ENCODE measurements at places on chromosomes 3 and 15.
A peak's percentile ranks its signal among the peaks of the same experiment; 100 is the strongest.

DNA sequence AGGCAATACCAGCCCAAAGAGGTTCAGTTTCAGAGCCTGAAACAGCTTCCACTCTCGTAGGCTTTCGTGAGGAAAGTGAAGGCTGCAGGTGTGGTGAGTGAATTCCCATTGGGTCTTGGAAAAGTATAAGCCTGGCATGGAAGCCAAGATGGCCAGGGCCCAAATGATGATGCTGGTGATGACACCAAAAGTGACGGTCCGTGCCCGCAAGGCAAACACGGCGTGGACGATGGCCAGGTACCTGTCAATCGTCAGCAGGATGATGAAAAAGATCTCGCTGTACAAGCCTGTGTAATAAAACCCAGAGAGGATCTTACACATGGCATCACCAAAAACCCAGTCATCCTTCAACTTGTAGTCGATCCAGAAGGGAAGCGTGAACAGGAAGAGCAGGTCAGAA, 4.4 kb downstream of the CCR1 start:
- DNase-seq: no peak

- DNase-seq: peak; percentile 72
Measured at GRCh38 chr15:58457466-58457965, 25.7 kb downstream of the LIPC start.

DNA sequence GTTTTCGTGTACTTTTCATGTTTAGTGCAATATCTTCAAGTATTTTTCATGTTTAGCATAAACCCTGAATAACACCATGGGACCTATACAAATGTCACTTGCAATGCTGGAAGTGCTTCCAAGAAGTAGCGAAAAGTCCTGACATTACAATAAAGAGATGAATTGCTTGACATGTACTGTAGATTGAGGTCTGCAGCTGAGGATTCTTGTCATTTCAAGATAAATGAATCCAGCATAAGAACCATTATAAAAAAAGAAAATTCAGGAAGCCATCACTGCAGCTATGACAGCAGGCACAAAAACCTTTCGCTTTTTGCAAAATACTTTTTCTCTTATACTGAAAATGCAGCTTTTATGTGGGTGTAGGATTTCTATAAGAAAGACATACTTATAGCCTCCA, 37.4 kb downstream of the IFT57 start:
- no peak for DNase-seq

DNA sequence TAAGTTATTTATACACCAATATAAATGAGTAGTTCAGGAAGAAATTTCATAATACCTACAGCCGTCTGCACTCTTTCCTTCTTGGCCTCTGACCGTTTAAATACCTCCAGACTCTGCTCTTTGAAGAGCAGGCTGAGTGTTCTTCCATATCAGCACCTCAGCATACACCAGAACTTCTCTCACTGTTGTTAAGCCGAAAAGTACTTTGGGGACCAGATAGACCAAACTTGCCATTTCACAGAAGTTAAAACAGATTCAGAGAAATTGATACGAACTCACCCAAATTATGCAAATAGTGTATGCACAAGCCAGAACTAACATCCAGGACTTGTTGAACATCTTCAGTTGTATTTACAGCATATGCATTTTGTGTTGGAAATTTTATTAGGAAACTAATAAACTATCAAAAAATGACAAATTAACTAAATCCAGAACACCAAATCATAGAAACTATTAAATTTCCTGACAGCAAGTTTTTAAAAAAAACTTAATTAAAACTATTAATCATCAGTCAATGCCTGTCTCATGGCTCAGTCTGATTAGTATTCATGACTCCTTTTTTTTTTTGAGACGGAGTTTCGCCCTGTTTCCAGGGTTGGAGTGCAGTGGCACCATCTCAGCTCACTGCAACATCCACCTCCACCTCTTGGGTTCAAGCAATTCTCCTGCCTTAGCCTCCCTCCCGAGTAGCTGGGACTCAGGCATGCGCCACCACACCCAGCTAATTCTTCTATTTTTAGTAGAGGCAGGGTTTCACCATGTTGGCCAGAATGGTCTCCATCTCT, 24.1 kb downstream of the CGGBP1 start:
- no peak for DNase-seq

GRCh38 chr3:45895686-45896468, 9.5 kb downstream of the CCR9 start:
- no peak for DNase-seq

DNA sequence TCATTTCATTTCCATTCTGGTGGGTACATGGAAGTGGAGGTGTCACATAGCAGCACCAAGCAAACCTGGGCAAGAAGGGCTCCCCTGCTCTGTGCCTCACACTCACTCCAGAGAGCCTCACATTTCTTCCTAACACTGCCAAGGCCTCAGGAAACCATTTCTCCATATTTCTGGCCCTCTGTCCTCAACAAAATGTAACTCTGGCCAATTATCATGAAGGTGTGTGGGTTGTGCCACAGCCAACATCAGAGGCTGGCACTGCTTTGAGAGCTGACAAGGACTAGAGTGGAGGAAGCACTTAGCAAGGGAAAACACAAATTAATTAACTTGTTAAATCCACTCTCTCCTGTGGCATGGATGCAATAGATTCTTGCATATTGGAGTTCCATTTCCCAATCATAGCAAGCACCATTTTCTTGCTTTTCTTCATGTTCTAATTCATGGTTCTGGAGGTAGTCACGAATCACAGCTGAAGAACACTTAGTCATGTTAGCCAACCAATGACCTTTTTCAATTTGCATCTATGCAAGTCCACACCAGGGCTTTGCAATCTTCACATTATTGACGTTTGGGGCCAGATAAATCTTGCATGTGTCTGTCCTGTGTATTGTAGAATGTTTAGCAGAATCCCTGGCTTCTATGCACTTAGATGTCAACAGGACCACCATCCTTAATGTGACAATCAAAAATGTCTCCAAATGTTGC, 241.1 kb downstream of the PLCL2 start:
- DNase-seq: no peak

DNA sequence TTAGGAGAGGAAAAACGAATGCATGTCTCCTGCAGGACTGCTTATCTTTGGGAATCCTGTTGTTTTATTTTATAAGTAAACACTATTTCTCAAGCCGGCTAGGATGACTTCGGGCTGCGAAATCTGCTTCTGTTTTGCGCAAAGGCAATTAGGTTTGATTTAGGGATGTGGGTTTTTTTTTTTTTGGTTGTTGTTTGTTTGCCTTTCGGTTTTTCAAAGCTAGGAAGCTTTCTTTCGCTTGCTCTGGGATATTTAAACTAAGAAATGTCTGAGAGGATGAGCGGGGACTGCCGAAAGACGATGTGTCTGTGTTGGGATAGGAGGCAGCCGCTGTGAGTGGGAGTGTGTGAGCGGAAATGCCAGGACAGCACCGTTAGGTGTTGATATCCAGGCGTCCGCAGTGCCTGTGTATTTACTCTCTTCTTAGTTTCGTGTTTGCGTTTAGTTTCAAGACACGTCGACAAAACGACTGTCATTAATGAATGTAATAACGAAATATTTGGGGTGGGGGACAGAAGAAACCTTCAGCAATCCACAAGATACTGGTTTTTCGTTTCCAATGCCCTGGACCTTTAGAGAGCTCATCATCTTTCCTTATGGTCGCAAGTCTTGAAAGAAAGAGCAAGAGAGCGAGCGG, 604 bp downstream of the ISL2 start:
- DNase-seq: no peak

- DNase-seq: no peak
Measured at GRCh38 chr15:87518957-87519356, 737.6 kb downstream of the NTRK3 start.

- no peak for DNase-seq
Measured at GRCh38 chr3:188646592-188646991, 492.6 kb downstream of the LPP start.

DNA sequence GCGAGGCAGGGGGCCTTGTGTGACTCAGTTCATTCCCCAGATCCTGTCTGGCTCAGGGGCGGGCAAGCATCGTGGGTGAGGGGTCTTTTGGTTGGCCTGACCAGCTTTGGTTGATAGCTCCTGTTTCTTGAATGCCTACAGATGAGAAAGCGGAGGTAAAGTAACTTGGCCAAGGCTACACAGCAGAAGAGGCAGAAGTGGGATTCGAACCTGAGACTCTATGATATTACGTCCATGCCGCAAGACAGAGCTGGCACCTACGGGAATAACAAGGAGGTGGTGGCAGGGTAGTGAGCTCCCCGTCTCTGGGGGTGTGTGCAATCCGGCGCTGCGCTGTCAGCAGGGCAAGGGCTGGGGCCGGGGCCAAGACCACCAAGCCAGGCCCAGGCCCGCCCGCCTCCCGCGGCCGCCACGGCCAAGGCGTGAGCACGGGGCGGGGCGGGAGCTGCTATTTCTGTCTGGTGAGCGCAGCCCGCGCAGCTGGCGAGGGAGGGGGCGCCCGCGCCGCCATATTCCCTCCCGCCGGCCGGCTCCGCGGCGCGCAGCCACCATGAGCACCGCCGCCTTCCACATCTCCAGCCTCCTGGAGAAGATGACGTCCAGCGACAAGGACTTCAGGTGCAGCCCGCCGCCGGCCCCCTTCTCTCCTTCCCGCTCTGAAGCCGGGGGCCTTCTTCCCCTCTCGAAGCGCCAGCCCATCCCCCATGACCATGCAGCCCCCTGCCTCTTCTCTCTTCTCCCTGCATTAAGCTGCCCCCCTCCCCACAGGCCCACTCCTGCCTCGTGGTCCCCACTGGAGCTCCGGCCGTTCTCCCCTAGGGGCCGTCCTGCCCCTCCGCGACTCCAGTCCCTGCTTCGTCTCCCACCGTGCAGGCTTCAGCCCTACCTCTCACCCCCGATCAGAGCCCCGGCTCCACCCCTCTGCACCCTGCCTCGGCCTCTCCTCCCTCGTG, at the start of gene CAND2:
Gene CAND2, plus strand, starts transcription at position 510 of the 953 bp plus-strand sequence. Its CDS starts 41 bp downstream, at position 551.
- no peak for DNase-seq

DNA sequence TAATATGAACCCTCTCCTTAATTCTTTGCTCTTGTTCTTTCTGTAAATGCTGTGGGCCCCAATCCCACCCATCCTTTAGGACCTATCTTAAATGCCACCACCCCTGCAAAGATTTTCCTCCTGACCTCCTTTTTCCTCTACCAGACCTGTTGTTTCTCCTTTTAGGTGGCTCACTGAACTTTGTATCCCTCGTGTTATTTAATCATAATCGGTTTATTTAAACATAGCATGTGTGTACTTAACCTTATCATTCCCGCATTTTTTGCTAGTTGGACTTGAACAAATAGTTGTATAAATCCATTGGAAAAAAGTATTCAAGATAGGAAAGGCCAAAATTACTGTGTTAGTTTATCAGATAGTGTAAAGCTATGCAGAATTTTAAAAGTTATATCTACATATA, 988 bp upstream of the NFKBIZ start:
- DNase-seq: no peak

- DNase-seq: no peak
Measured at GRCh38 chr15:78761891-78762385, 49.3 kb downstream of the ADAMTS7 start.

DNA sequence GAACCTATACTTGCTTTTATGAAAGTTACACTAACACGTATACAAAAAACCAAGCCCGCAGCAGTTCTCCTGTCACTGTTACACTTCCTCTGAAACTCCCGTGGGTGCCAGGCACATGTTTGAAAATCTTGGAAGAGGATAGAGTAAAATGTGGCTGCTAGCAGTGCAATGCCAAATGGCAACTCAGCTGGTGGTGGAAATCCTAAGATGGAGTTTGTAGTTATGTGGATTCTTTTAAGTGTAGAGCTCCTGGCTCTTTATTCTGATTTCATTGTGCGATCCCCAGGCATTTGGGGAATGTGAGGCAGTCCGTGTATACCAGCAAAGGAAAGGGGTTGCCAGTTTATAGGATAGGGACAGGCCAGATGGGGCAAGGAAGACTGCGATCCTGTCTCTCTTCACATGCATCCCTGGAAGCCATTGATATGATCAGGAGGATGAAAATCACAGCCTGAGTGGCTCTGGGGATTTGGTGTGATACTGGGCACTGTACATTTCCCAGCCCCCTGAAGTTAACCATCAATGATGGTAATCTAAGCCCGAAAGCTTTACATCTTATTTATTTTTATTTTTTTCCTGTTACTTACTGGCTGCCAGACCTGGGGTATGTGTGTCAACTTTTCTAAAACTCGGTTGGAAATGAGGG, 1.1 kb downstream of the STAC start:
- DNase-seq: no peak

DNA sequence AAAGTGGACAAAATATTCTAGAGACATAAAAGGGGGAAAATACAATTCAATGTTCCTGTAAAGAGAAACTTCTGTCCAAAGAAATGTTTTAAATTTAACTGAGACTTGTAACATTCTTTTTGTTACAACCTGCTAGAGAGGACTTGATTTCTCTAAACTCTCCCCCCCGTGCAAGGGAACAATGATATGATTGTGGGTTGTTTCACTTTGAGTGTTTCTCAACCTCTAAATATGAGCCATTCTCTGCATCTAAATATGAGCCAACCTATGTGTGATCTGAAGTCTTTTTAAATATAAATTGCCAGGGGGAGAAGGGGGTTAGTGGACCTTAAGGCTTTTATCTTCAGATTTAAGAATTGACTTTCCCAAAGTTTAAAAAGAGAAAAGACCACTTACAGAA, 14.6 kb downstream of the ZNF860 start:
- no peak for DNase-seq

DNA sequence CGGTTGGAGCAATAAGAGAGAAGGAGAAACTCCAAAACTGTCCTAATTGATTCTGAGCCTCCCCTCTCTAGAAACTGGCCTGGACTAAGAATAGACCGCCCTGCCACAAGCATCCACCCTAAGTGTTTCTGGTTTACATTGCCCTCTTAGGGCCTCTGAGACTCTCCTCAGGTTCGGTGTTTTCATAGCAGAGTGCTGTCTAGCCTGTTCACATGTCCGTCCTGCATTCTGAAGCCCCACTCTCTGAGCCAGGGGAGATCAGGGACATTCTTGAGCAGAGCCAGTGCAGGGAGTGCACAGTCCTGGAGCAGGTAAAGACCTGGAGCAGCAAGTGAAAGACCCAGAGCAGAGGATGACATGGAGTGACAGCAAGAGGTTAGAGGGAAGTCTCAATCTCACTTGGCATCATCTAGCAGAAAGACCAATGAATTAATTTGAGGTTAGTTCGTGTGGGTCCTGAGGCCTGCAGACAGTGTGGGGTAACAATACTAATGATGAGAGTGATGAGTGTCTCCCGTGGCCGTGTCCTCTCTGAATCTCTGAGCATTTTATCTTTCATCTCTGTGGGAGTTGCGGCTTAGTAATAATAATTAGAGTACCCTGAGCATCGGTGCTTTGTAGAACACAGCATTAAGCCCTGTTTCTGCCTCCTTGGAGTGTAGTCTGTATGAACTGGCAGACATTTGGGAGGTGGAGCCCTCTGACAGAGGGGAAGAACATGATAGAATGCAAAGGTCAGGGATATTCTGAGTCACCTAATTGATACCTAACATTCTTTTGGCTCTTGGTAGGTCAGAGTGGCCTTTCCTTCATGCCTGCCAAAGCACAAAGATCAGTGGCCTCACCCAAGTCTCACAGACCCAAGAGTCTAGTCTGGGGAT, 24.6 kb downstream of the MAPKBP1 start:
- no peak for DNase-seq

DNA sequence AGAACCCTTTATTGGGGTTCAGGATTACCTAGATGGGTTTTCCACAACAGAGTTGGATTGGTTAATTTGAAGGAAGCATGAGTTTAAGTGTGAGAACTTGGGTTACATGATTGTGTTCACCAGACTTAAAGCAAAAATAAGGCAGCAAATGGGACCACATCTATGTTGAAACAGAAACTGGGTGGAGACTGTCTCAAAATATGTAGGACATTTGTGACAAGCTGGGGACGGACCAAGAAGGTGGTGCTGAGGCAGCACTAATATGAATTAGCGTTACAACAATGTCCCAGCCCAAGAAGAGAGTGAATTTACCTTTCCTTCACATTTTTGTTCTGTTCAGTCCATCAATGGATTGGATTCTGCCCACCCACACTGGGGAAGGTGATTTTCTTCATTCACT, 866 bp upstream of the AADACL2 start:
- DNase-seq: no peak

GRCh38 chr3:59133311-59133710, 83.5 kb upstream of the CFAP20DC start:
- no peak for DNase-seq
